ENCODE measurements at places on chromosomes 4 and X. TPM values are rescaled to one million over a fixed set of nuclear protein-coding genes. Genes with fewer than 3 reads are reported as not detected.

DNA sequence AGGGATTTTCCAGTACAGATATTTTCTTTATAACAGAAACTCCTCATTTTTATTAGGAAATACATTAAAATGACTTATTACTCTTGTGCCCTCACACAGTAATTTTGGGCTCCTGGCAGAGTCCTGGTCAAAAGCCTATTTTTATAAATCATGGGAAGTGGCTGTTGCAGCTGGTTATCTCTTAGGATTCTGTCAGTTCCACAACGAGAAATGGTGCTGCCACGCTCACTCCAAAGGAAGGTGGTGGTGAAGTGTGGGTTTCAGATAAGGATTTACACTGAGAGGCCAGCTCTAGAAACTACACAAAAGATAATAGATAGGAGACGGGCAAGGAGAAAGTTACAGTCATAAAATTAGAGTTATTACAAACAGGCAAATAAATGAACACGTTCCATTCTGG lies 159.2 kb upstream of the FAM241A start:
- H3K4me3 ChIP-seq: no peak overlapping the region
- H3K4me1 ChIP-seq: no peaks in the 10 kb centered on the region
- no peak overlapping the region for H3K27ac ChIP-seq
- no peaks in the 10 kb centered on the region for H3K27me3 ChIP-seq
- no peaks in the 10 kb centered on the region for H3K36me3 ChIP-seq

- no peaks in the 10 kb centered on the region for H3K36me3 ChIP-seq
- no peak for DNase-seq
- H3K4me3 ChIP-seq: no peak overlapping the region
- H3K27ac ChIP-seq: no peak overlapping the region
These were observed 1964.0 kb downstream of the PCDH7 start for GRCh38 chr4:32684160-32684559.

- no peak overlapping the region for H3K27ac ChIP-seq
- peaks cover 3% of the 10 kb centered on the region for H3K4me1 ChIP-seq
- no peak for DNase-seq
These were observed 12.4 kb upstream of the PJA1 start for GRCh38 chrX:69177511-69178162.

DNA sequence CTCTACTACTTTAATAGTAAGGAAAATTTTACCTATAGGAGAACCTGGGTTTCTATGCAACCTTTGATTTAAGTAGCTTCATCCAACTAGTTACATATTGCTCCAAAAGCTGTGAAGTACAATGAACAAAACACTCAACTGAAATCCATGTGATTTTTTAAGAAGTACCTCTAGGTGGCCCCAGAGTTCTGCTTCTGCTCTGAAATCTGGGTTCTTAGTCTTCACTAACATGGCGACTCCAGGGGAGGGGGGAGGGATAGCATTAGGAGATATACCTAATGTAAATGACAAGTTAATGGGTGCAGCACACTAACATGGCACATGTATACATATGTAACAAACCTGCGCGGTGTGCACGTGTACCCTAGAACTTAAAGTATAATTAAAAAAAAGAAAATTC lies 73.4 kb upstream of the MAGEB2 start:
- no peak overlapping the region for H3K4me3 ChIP-seq
- H3K4me1 ChIP-seq: no peaks in the 10 kb centered on the region
- no peak for DNase-seq
- H3K27me3 ChIP-seq: no peaks in the 10 kb centered on the region

The DCUN1D4 gene
- 81.4 TPM for total RNA-seq

Data from thyroid gland (tissue), 4 donors.